ENCODE measurements at places on chromosomes 5 and 9.

- DNase-seq, result no peak
Measured at GRCh38 chr5:40071870-40072269, 607.8 kb upstream of the PTGER4 start.

GRCh38 chr9:88997646-88998045 is 6.4 kb downstream of the S1PR3 start:
- DNase-seq, result no peak

DNA sequence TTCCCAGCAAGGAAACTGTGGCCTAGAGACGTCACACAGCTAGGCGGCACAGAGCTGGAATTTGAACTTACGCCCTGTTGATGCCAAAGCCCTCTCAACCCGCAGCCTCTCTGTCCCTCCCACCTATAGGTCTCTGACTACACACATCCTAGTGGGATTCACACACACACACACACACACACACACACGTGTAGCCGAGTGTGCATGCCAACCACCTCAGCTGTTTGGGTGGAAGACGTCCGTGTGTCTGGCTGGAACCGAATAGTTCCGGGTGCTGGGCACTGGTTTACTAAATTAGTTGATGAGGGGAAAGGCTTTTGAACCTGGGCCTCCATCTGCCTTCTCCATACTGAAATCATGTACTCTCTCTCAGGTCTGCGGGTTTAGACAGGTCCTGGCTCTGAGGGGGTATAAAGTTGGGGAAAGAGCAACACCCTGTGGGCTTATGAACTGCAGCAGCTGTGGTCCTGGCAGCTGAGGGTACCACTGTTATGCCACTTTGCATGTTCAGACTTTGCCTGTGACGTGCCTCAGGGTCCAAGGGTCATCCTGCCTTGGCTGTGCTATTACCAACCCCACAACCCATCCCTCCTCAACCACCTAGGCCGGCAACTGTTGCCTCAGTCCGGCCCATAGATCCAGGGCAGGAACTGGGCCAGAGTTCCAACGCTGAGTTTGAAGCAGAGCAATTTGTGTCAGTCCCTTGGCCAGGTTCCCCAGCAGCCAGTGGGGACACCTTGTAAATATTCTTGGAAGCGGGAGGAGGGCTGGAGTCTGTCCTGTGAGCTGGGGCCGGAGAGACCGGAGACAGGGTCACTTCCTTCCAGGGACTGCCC is 50.5 kb downstream of the PSD2 start:
- no peak for DNase-seq

- DNase-seq, result no peak
Measured at GRCh38 chr5:8060953-8061429, 192.0 kb downstream of the MTRR start.

- DNase-seq, result no peak
Measured at GRCh38 chr5:127324756-127325155, 34.2 kb downstream of the MEGF10 start.

DNA sequence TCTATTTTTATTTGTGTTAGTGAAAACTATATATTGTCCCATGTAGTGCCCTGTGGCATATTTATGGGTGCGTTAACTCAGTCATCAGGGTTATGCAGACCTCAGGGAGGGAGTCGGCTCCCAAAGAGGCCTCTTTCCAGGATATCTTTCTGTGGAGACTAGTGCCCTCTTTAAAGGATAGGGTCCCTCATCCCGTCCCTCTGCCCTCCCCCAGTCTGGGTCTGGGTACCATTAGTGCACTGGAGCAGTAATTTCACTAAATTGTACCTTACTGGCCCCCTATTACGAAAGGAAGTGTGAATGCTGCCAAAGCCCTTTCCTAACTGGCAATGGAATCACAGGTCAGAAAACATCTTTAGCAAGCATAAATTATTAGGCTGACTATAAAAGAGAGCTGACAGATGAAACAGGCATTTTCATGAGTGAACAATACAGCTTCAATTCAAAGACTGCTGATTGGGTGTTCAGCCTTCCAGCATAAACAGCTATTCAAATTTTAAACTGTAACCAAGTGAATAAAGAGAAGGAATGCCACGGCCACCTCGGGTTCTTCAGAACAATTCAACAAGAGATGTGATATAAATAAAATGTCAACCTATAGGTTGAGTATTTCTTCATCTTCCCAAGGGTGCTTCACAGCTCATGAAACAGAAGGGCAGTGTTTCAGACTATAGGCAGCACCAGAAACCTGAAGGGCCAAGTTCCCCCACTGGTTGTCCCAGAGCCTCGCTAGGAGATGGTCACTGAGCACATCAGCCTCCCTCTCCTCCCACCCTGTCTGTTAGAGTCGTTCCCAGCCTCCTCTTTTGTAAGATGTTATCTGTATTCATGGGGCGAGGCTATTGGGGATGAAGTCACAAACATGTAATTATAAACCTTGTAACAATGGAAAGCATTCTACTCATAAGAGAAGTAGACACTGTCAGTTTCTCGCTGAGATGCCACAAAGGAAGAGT is 318.7 kb downstream of the TMEM161B start:
- DNase-seq, result no peak

GRCh38 chr5:148043705-148044104 is 20.1 kb upstream of the SPINK5 start:
- no peak for DNase-seq

DNA sequence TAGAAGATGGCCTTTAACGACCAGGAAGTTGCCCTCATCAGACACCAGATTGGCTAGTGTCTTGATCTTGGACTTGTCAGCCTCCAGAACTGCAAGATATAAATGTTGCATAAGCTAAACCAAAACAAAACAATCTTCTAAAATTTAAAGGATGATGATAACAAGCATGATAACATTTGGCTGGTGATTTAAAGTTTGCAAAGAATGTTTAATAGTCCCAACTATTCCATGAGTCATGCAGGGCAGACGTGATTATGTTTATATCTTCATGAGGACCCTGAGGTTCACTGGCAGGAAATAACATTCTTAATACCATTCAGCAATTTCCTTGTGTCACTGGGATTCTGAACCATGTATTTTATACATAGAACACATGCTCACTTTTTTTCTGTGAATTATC is 319.8 kb downstream of the HCN1 start:
- DNase-seq, result no peak

- DNase-seq, result no peak
Measured at GRCh38 chr5:55481293-55481855, 53.4 kb downstream of the PLPP1 start.

GRCh38 chr5:163460562-163461171 is at the start of gene HMMR:
TSS of gene HMMR (plus strand) at chr5:163460632. CDS start at chr5:163460693, 61 bp downstream.
- peak; percentile 24 for DNase-seq

- DNase-seq, result no peak
Measured at GRCh38 chr5:76600716-76601115, 22.5 kb downstream of the F2RL2 start.

GRCh38 chr9:17171309-17172094 is 36.7 kb downstream of the CNTLN start:
- DNase-seq, result no peak
